ENCODE measurements at places on chromosomes 11 and 22.

GRCh38 chr22:30649430-30650007 is 13.9 kb downstream of the SLC35E4 start:
- no peak for DNase-seq

DNA sequence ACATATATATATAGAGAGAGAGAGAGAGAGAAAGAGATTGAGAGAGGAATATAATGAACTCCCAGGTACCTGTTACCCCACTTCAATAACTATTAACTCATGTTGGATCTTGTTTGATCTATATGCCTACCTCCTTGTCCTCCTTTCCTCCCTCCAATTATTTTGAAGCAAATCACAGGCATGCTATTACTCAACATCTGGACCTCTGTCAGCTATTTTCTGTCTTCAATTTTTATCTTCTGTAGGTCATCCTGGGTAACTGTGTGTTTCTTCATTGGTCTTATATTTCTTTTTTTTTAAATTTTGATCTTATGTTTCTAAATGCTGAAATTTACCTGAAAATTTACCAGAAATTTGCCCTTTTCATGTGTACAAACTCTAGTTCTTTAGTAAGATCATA is 24.8 kb downstream of the UVRAG start:
- DNase-seq, result no peak

DNA sequence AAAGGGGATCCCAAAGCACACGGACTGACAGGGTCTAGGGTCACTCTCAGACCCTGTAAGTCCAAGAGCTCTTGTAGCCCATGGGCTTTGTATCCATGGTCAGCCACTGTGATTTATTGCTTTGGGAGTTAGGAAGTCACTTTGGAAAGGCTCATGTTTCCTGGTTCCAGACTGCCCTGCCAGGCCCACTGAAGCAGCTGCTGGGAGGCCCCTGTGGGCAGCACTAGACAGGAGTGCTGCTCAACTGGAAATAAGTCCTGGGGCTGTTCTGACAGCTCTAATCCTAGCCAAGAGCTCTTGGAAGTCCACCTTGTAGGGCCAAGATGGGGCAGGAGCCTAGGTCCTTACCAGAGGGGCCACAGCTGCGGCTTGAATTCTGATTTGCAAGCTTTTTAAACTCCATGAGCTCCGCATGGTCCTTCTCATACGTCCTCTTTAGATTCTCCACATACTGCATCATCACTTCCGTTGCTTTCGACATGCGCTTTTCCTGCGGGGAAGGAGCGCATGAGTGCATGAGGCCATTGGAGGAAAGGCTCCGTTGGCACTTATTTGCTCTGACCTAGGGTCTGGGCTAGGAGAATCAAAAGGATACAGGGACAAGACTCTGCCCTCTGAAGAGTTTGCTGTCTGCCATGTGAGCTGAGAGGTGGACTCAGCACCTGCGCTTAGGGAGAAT is 32.2 kb upstream of the LYVE1 start:
- no peak for DNase-seq

DNA sequence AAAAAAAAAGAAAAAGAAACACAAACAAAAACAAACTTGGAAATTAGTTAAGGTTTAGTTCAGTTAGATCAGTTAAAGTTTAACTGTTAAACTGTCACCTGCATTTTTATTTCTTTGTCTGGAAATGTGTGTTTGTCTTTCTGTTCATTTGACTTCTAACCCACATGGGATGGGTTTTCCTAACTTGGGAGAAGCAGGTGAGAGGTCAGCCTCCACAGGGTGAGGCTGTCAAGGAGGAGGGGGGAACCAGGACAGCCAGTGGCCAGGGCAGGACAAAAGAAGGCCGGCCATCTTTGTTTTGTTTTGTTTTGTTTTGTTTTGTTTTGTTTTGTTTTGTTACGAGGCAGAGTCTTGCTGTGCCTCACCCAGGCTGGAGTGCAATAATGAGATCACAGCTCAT is 13.4 kb upstream of the GCAT start:
- no peak for DNase-seq

- DNase-seq, result no peak
Observed at GRCh38 chr11:1223346-1224110, 662 bp downstream of the MUC5B start.

- no peak for DNase-seq
Observed at GRCh38 chr11:134533511-134533910, 121.5 kb upstream of the B3GAT1 start.

DNA sequence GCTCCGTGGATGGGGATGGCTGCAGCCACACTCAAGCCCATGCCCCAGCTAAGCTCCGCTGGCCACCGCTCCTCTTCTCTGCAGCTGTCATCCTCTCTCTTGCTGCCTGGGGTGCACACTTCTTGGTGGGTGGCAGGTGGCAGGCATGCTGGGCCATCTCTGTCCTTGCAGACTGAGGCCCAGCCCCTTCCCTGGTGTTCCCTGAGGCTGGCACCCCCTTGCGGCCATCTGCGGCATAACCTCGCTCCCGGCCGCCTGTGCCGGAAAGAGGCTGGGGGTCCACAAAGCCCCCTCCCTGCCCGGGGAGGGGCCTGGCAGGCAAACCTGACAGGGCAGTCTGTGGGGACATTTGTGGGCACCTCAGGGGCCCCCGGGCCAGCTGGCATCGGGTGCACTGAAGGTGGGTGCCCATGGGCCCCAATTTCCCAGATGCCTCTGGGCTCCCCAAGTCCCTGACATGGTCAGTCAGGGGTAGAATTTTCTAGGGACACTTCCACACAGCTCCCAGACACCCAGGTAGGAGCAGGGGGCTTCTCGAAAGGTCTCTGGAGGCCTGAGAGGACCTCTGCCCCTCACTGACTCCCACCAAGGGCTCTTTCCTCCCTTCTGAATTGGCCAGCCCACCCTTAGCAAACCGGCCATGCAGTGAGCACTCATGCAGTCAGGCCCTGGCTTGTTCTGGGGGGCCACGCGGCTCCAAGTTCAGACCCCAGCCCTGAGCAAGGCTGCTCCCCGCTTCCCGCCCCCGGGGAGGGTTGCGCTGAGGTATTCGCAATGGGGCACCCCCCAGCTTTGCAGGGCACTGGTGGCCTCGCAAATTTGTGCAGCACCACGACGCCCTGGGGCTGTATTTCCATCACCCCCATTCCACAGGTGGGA is 23.5 kb upstream of the TH start:
- no peak for DNase-seq

GRCh38 chr22:31160328-31160978 is 471 bp downstream of the RNF185 start:
- DNase-seq, result no peak

DNA sequence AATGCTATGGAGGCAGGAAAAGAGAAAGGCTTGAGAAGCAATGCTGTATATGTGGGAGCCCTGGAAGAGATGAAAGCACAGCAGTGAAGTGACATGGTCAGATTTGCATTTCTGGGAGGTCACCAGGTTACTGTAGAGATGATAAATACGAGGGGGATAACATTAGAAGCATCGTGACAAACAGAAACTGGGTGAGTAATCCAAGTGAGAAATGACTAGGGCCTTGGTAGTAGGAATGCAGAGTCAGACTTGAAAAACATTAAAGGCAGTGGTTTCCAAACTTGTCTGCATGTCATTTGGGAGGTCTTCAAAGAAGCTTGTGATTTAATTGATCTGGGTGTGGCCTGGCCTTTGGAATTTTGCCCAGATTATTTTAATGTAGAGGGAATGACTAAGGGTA is 43.9 kb downstream of the CCDC34 start:
- DNase-seq, result no peak

GRCh38 chr22:20016734-20017621 is at the start of gene ARVCF:
Gene ARVCF (minus strand): TSS chr22:20016823. CDS start chr22:19990794, 26,029 bp downstream.
- DNase-seq, result peak; percentile 79

- DNase-seq, result peak; percentile 75
Observed at GRCh38 chr11:110294509-110294908, 1.9 kb downstream of the RDX start.

DNA sequence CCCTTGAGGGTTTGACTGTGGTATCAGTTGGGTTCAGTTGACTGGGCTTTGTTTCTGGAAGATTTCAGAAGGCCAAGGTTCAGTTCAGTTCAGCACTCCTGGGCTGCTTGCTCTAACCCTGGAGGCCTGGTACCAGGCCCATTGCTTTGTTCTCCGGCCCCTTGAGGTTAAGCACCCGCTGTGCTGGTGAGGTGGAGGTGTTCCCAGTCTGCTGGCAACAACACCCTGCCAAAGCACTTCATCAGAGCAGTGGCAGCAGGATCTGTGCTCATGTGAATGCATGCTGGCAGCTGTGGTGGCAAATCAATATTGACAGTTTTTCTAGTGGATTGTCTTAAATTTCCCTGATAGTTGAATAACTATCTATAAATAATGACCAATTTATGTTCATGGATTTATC is 3.8 kb upstream of the SCGB1D1 start:
- no peak for DNase-seq

DNA sequence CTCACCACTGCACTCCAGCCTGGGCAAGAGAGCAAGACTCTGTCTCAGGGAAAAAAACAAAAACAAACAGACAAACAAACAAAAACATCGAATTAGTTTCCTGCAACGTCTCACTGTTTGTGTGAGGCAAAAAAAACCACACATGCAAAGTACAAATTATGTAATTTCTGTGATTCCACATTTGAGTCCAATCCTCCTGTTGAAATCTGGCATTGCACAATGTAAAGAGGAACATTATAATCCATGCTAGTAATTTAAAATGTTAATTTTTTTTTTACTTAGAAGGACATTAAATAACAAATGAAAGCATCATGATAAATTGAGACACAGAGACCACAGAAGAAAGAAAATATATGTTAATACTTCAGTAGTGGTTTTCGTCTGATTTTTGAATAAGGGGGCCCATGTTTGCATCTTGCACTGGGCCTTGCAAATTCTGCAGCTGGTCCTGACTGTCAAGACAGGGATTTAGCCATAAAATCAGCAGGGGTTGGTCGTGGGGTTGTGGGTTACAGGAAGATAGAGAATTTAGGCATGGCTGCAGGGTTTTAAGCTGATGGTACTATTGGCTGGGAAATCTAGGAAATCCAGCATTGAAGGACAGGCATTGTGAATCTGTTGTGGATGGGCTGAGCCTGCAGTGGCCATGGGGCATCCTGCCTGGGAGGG is 102.6 kb upstream of the ALDH3B2 start:
- no peak for DNase-seq

DNA sequence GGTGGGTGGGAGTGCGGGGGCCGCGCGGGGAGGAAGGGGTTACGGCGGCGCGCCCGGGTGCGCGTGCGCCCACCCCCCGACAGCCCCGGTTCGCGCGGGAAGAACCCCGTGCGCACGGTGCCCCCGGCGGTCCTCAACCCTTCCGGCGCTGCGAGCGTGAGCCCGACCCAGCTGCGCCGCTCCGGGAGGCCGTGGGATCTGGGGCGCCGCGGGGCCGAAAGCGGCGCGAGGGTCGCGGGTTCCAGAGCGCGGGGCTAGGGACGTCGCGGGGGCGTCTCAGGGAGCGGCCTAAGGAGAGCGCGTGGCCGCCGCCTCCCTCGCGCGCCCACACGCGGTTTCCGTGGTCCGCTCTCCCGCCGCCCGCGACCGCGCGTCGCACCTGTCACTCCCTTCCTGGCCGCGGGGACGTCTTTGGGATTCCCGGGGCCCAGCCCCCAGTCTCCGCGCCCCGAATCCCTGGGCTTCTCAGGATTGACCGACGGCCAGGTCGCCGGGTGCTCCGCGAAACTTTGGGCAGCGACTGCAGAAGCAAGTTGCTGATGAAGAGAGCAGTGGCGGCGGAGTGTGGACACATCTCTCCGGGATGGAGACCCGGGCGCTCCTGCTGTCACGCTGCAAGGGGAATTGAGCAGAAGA is 582 bp downstream of the SREBF2 start:
- peak; percentile 40 for DNase-seq

DNA sequence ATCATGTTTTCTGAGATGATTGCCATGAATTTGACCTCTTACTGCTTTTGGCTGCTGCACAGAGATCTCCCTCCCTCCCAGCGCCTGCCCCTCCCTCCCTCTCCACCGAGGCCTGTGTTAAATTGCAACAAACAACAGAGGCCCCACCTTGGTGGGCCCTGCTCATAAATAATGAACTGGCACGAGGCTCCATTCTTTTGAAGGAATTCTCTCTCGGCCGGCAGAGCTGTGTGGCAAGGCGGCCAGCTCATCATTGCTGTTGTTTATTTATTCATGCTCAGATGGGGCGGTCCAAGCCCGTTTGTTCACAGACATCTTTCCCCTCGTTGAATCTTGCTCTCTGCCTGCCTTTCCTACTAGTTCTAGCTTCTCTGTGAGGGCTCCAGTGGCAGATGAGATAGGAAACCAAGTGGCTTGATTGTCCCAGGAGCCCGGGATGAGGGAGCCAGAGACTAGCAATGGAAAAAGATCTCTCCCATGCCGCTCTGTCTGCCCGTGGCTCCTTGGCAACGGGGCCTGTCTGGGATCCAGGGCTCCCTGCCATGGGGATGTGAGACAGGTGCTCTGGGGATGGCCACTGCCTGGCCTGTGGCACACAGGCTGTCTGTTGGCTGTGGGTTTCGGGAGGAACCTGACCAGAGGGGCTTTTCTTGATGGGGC is 192.6 kb downstream of the DSCAML1 start:
- peak; percentile 81 for DNase-seq

DNA sequence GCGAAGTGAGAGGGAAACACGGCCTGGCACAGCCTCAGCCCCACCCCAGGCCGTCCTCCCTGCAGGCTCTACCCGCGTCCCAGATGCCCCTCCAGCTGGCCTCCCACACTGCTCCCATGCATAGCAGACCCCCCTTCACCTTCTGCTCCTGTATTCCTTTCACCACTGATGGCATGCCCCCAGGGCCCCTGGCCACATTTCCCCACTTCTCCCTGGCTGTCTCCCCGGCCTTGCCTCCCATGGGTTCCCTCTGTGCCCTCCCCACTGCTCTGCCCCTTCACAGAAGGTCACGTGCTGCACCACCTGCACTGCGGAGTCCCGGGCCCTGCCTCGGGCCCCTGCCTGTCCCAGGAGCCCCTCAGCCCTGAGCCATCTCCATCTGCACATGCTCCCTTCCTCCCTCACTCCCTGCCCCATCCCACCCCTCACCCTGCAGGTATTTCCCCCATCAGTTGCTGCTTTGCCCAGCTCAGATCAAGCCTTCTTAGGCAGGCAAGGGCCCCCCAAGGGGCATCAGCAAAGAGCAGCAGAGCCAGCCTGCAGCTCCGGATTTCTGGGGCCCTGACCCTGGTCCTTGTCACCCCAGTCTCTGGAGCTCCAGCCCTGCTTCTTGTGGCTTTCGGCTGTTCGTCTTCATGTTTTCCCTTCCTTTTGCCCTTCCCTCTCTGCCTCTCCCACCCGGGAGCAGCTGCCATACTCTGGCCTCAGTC is 46.4 kb downstream of the GAB4 start:
- no peak for DNase-seq

GRCh38 chr11:61134801-61135257 is 26.4 kb downstream of the VPS37C start:
- no peak for DNase-seq

- peak; percentile 98 for DNase-seq
Observed at GRCh38 chr11:40186437-40187263, 1272.8 kb downstream of the LRRC4C start.

- no peak for DNase-seq
Observed at GRCh38 chr11:7691759-7692350, 14.4 kb downstream of the OVCH2 start.

- no peak for DNase-seq
Observed at GRCh38 chr11:94854770-94855633, 86.8 kb downstream of the AMOTL1 start.

GRCh38 chr22:38674888-38675287 is 6.9 kb upstream of the TOMM22 start:
- DNase-seq, result peak; percentile 45

- DNase-seq, result peak; percentile 73
Observed at GRCh38 chr11:115408036-115408921, 95.9 kb downstream of the CADM1 start.

- no peak for DNase-seq
Observed at GRCh38 chr11:12838463-12839123, 164.4 kb downstream of the TEAD1 start.

All from pons (tissue), 1 donor.